ENCODE measurements at places on chromosomes 4 and X.
A peak's percentile ranks its signal among the peaks of the same experiment; 100 is the strongest.

DNA sequence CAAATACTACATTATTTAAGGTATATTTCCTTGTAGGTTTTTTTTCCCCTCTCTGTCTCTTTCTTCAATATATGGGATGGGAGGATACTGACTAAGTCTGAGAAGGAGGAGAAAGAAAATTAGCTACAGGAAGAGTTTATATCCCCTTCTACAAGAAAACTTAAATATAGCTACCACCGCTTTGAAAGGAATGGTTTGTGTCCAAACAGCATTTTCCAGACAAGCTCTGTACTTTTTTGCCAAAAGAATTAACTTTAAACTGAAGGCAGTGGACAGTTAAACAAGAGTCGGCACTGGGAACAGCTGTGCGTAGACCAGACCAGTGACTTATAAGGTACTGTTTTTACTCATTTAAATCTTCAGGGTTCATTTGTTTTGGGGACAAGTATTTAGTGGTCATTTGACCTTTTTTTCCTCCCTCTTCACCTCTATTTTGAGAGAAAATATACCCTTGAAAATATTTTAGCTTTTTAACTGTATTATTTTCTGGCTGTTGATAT is 303.7 kb downstream of the ARHGAP24 start:
- DNase-seq: no peak

- no peak for DNase-seq
These were observed 35.9 kb downstream of the ETDC start for GRCh38 chrX:135345107-135345589.

DNA sequence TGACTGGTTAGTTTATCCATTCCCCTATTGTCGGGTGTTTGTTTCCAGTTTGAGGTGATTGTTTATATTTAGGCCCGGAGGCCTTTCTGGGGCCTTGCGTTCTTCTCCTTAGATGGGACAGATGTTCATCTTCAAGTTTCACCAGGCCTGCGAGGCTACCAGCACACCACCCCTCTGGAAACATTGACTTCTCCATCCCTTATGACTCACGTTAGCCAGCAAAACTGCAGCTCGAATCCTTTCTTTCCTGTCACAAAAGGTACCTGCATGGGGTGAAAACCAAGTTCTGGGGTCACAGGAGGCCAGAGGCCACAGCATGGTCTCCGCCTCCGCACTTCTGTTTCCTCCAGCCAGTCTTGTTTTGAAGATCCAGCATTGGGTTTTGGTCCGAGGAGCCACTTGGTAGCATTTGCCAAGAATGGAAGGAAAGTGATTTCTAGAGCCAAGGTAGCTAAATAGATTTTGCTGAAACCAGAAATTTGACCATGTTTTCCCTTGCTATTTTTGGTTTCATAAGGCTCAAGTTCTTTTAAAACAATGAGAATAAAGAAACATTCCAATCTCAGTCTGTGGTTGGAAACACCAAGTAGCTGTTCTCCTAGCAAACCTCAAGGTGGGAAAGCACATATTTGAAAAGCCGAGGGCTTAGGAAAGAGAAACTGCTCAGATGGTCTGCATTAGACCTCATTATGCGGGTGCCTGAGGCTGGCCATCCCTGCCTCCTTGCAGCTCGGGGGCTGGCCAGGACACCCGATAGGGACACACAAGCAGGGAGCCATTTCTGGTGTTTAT is 5.6 kb downstream of the NYX start:
- no peak for DNase-seq

GRCh38 chr4:95272036-95272435 is 276.7 kb downstream of the UNC5C start:
- no peak for DNase-seq

DNA sequence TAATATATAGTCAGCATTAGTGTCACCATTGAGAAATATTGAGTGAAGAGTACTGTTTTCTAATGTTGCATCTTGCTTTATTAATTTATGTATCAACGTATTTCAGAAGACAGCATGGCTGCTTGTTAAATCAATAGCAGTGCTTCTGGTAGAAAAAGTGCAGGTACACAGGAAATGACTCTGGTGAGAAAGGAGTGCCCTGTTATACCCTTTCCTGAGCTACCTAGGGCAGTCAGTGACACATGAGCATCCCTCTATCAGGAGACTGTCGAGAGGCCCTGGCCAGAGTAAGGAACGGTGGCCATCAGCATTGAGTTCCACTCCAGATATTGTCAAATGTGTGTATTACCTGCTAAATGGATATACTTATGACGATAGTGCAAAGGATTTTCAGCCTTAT is 42.1 kb downstream of the SCML1 start:
- DNase-seq: no peak

- DNase-seq: no peak
These were observed 300.1 kb upstream of the DDX53 start for GRCh38 chrX:22699581-22700091.

DNA sequence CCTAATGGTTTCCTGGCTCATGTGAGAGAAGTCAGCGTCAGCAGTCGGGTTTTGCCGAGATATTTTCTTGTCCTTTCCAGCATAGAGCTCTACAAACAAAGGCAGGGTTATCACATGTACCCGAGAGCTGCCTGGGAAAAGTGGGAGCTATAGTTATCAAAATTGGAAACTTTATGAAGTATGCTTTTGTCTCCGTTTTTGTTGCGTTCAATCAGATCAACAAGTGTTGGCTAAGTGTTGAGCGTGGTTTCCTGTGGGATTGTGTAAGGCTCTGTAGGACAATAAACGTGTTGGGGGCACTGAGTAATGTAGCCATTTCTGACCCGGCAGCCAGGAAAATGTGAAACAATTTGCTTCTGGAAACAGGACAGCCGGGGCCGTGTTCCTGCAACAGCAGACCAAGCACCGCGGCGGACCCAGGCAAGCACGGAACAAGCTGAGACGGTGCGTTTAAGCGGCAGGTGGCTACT is at the start of gene BMX:
TSS of gene BMX (plus strand) at position 311 of the 470 bp plus-strand sequence. CDS start 7,547 bp downstream, outside the sequence.
- DNase-seq: no peak

GRCh38 chr4:71270901-71271300 is 67.9 kb upstream of the SLC4A4 start:
- DNase-seq: no peak

DNA sequence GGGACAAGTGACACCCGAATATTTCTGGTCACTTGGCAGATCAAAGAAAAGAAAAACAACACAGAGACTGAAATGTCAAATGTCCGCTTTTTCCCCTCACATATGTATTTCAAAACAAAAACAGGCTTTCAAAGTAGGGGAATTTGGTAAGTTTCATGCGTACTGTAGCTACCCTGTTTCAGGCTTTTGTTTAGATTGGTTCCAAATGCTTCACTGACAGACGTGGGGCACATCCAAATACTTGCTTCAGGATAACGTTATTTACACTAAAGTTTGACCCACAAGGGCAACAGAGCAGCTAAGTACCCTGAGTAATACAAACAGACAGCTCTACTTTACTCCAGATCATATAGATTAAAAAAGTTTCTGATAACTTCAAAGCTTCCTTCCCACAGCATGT is 804.5 kb upstream of the POU3F4 start:
- DNase-seq: no peak

DNA sequence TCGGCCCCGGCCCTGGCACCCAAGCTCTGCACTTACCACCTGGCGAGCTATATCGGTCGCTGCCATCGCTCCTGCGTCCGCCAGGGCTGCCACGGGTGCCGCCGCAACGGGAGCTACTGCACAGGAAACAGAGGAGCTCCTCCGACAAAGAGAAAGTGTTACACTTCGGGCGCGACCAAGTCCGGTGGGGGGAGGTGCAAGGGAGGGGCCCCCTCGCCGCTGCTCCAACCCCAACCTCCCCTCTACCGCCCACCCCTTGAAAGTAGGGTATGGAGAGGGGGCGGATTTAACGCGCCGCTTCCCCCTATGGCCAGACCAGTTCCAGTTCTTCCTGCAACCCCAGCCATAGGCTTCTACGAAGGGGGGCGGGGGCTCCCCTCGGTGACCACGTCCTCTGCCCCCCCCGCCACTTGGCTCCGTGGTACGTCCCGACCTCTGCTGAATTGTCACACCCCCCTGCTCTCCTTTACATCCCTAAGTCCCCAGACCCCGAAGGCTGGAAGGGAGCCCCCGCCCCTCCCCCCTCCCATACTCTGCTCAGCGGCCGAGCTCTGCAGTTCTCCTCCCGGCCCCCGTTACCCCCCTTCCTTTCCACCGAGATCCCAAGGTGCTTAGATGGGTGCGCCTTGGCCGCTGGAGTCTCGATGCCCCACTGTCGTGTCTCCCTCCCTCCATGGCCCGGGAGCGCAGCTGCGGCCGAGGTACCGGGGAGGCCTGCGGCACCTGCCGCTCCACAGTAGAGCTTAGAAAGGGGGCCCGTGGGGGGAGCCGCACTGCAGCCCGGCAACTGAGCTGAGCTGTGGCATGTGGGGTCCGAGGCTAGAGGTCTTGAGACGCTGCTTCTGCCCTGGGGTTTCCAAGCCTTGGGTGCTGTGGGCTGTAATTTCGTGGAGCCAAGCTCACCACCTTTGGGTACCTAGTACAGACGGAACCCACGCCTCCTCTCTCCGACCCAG is at the start of gene SEPTIN6:
TSS of gene SEPTIN6 (minus strand) at position 129 of the 956 bp plus-strand sequence. CDS start at position 66, 63 bp downstream.
- DNase-seq: peak; percentile 74

- no peak for DNase-seq
These were observed 316.4 kb downstream of the GBA3 start for GRCh38 chr4:23009093-23009492.

GRCh38 chrX:51215266-51215665 is 117.4 kb upstream of the NUDT10 start:
- no peak for DNase-seq

- DNase-seq: no peak
These were observed 48.5 kb downstream of the SNCA start for GRCh38 chr4:89788206-89789072.

DNA sequence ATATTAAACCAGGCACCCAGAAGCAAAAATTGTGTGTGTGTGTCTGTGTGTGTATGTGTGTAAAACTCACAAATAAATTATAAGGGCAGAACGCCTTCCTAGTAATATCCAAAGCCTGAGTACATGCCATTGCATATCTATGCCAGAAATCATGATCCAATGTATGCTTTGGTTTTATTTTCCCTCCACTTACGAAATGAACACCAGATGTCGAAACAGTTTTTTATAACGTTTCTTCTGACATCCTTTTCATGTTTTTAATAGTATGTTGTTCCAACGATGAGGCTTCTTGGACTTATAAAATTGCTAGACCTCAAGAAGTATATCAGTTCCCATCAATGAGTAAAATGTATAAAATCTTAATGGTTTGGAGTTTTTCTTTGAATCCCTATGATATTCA is 55.4 kb downstream of the KCNIP4 start:
- DNase-seq: no peak

GRCh38 chr4:185682236-185682635 is 129.8 kb downstream of the SORBS2 start:
- no peak for DNase-seq

GRCh38 chrX:119552508-119552907 is 12.7 kb downstream of the STEEP1 start:
- DNase-seq: no peak

DNA sequence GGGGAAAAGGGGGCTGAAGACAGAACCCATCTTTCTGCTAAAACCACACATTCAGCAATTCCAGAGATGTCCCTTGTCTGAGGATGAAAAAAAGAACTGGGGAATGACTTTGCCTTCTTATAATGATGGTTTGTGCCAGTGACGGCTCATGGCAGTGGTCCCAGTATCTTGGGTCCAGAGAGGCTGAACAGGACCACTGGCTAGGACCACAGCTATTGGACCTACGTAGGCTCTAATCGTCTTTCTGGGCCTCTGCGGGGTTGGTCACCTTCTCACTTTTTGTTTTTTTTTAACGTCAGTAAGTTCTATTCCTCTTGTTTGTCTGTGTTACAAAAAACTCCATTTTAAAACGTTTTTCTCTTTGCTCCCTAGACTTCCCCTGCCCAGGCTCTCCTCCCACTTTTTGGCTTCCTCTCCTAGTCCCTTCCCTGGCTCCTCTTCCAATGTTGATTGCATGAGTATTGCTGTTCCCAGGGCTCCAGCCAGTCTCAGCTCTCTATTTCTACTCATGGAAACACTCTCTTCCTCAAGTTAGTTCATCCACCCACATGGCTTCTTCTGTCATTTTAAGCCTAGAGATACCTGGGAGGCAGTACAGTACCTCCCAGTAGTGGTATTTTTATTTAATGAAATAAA is 52.6 kb upstream of the STX18 start:
- no peak for DNase-seq

DNA sequence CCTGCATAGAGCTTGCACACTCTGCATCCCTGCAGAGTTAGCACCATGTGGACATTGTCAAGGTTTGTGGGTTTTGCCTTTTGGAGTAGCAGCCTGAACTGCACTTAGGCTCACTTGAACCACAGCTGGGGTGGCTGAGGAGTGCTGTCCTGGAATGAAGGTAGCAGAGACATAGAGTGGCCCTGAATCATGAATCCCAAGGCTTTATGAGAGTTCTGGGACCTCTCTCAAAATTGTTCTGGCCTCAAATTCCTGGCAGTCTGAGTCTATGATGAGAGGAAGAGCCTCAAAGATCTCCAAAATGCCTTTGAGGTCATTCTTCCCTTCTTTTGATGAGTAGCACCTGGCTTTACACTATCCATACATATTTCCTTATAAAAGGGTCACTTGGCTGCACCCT is 37.1 kb upstream of the ADH1C start:
- no peak for DNase-seq

DNA sequence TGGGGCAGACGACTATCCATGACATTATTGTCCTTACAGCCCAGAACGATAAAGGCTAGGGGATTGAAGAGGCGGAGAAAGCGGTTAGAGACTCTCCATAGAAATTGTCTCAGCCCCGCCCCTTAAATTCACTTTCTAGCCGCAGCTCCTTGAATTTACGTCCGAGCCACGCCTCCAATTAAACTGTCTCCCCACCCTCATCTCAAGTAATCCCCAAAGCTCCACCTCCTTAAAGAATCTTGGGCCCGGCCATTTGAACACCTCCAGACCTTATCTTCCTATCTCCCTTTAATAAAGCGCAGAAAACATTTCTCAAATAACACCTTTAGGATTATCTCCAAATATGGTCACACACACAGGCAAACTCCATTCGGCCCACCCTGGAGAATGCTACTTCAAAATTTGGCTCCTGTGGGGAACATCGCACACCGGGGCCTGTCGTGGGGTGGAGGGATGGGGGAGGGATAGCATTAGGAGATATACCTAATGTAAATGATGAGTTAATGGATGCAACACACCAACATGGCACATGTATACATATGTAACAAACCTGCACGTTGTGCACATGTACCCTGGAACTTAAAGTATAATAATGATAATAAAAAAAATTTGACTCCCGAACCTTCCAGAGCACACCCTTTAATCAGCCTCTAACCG is 7.2 kb upstream of the MAGIX start:
- no peak for DNase-seq

DNA sequence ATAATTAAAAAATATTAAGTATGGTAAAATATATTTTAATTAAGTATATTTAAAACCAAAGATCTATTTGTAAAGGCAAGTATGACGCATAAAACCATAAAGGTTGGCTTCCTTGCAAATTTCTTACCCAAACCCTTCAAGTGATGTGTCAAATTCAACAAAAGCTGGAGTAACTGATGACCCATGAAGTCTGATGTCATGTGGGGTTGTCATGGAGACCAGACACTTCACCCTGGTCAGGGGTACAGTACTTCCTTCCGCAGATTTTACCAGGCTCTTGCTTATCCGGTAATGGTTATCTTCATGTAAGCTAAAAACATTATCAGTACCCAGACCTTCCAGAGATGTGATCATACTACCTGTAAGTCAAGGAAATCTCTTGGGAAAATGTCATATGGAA is 170.1 kb downstream of the WDFY3 start:
- DNase-seq: no peak

DNA sequence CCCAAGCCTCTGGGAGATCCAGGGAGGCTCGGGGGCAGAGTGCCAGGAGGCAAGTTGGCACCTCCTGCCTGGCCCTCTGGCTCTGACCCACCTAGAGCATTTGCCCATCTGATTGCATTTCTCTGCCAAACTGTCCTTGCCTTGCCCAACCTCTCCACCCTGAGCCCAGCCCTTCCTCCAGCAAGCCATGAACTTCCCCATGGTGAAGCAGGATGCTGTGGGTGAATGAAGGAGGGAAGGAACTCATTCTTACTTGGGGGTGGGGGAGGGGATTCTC is 9.3 kb upstream of the CNGA2 start:
- DNase-seq: no peak
